Activated CD4-positive, alpha-beta memory T cell treated with anti-CD3 and anti-CD28 coated beads, Interleukin-2, amount 10 ng/mL, durations not matched to agents 7 days and 5 days (primary cell): ENCODE measurements at places on chromosomes 5 and 9.

DNA sequence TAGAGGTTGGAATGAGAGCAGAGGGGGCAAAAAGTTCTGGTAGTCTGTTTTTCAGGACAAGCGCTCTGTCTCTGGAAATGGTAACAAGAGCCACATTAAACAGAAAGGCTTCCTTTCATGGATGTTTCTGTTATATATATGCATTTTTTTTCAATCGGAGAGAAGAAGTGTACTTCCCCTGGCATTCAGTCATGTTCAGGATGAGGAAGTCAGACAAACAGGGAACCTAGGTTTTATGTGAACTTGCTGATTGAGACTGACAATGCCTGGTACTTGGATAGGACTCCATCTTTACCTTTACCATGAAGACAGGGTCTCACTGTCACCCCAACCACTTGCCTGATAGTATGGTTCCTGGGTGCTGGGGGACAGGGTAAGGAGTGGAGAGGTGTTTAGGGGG lies 30.1 kb upstream of the ZBED3 start:
- H3K36me3 ChIP-seq: no peaks in the 10 kb centered on the region
- no peak overlapping the region for H3K4me3 ChIP-seq
- H3K4me1 ChIP-seq: no peaks in the 10 kb centered on the region
- H3K27me3 ChIP-seq: peaks cover 15% of the 10 kb centered on the region
- DNase-seq: no peak
- H3K27ac ChIP-seq: no peak overlapping the region

DNA sequence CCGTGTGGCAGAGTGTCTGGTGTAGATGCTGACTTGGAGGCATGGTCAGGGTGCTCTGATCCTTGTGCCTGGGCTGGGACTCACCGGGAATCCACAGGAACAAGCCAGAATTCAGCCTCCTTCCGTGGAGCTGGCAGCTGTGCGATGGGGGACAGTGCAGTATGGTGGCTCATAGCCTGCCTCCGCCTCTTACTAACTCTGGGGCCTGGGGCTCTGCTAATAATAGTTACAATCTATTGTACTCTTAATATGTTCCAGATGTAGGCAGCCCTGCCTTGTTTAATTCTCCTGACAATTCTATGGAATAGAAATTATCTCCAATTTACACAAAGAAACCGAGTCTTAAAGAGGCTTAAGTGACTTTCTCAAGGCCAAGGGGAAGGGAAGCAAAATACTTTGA lies 77.6 kb downstream of the PCDH1 start:
- no peaks in the 10 kb centered on the region for H3K36me3 ChIP-seq
- no peak overlapping the region for H3K27ac ChIP-seq

GRCh38 chr5:145848854-145849253 lies 13.7 kb upstream of the PRELID2 start:
- no peak overlapping the region for H3K4me3 ChIP-seq
- H3K4me1 ChIP-seq: no peaks in the 10 kb centered on the region
- DNase-seq: no peak
- peaks cover 12% of the 10 kb centered on the region for H3K27me3 ChIP-seq

- H3K4me1 ChIP-seq: no peaks in the 10 kb centered on the region
- DNase-seq: no peak
- no peak overlapping the region for H3K27ac ChIP-seq
- no peaks in the 10 kb centered on the region for H3K36me3 ChIP-seq
Observed at GRCh38 chr9:2928411-2928810, 84.5 kb upstream of the PUM3 start.

- peaks cover 29% of the 10 kb centered on the region for H3K36me3 ChIP-seq
- H3K4me3 ChIP-seq: no peak overlapping the region
- no peaks in the 10 kb centered on the region for H3K27me3 ChIP-seq
- no peak for DNase-seq
- H3K4me1 ChIP-seq: peaks cover 16% of the 10 kb centered on the region
Observed at GRCh38 chr5:133081036-133081435, 29.2 kb downstream of the HSPA4 start.

- H3K4me3 ChIP-seq: no peak overlapping the region
- no peak overlapping the region for H3K27ac ChIP-seq
- DNase-seq: no peak
- H3K36me3 ChIP-seq: no peaks in the 10 kb centered on the region
Observed at GRCh38 chr5:142852416-142853198, 82.4 kb downstream of the ARHGAP26 start.

- no peak overlapping the region for H3K27ac ChIP-seq
- H3K4me1 ChIP-seq: peaks cover 17% of the 10 kb centered on the region
- no peaks in the 10 kb centered on the region for H3K27me3 ChIP-seq
- H3K4me3 ChIP-seq: no peak overlapping the region
- no peak for DNase-seq
Observed at GRCh38 chr9:136860933-136861873, 4.9 kb downstream of the EDF1 start.

GRCh38 chr5:178416919-178417318 lies 173.3 kb downstream of the COL23A1 start:
- H3K4me1 ChIP-seq: no peaks in the 10 kb centered on the region
- H3K27me3 ChIP-seq: peaks cover 24% of the 10 kb centered on the region
- no peaks in the 10 kb centered on the region for H3K36me3 ChIP-seq
- H3K27ac ChIP-seq: no peak overlapping the region
- H3K4me3 ChIP-seq: no peak overlapping the region

- H3K27me3 ChIP-seq: no peaks in the 10 kb centered on the region
- peak overlapping the region; percentile 97 for H3K27ac ChIP-seq
- H3K4me1 ChIP-seq: peaks cover 31% of the 10 kb centered on the region
- H3K4me3 ChIP-seq: peak overlapping the region; percentile 94
Observed at GRCh38 chr9:128550770-128551656, 1.4 kb upstream of the SPTAN1 start.

- H3K4me1 ChIP-seq: peaks cover 5% of the 10 kb centered on the region
- no peaks in the 10 kb centered on the region for H3K36me3 ChIP-seq
- H3K4me3 ChIP-seq: no peak overlapping the region
- DNase-seq: no peak
- peaks cover 81% of the 10 kb centered on the region for H3K27me3 ChIP-seq
- no peak overlapping the region for H3K27ac ChIP-seq
Observed at GRCh38 chr5:54873691-54874090, 111.7 kb downstream of the ESM1 start.

DNA sequence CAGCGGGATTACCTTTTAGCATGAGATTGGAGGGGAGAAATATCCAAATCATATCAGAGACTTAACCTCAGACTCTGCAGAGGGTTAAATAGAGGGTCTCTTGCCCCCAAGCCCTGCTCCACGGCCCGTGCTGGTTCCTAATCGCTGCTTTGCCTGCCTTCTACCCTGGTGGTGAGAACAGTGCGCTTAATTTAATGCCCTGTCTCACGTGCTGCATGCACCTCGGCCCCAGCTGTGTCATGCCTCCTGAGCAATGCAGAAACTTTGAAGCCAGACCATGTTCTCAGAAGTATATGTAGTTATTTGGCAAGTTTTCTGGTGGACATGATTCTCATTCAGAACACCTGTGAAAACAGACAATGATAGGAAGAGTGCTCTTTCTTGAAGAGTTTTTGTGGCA lies 1.4 kb downstream of the OTULIN start:
- H3K27me3 ChIP-seq: no peaks in the 10 kb centered on the region
- peaks cover 71% of the 10 kb centered on the region for H3K4me1 ChIP-seq
- peaks cover 47% of the 10 kb centered on the region for H3K36me3 ChIP-seq
- DNase-seq: peak; percentile 68
- peak overlapping the region; percentile 88 for H3K4me3 ChIP-seq

DNA sequence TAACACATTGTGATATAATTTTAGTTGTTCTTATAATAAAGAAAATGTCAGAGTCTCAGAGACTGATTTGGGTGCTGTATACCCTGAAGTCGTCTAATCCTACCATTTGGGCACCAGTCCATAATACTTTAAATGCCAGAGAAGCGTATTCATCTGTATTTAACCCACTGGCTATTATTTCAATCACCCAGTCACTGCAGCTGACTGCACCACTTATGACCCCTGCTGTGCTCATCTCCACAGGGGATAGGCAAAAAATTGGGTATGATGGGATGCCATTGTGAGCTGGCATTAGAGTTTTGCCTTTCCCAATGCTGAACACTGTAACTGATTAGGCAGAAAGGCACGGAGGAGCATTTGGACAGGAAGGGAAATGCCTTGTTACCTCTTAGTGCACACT lies 599.7 kb downstream of the CAAP1 start:
- H3K27ac ChIP-seq: no peak overlapping the region
- no peaks in the 10 kb centered on the region for H3K4me1 ChIP-seq
- H3K27me3 ChIP-seq: no peaks in the 10 kb centered on the region
- no peak overlapping the region for H3K4me3 ChIP-seq
- no peaks in the 10 kb centered on the region for H3K36me3 ChIP-seq
- DNase-seq: no peak

GRCh38 chr9:129318121-129319075 lies 140.3 kb upstream of the IER5L start:
- no peak overlapping the region for H3K4me3 ChIP-seq
- H3K4me1 ChIP-seq: peaks cover 10% of the 10 kb centered on the region
- peaks cover 3% of the 10 kb centered on the region for H3K27me3 ChIP-seq

DNA sequence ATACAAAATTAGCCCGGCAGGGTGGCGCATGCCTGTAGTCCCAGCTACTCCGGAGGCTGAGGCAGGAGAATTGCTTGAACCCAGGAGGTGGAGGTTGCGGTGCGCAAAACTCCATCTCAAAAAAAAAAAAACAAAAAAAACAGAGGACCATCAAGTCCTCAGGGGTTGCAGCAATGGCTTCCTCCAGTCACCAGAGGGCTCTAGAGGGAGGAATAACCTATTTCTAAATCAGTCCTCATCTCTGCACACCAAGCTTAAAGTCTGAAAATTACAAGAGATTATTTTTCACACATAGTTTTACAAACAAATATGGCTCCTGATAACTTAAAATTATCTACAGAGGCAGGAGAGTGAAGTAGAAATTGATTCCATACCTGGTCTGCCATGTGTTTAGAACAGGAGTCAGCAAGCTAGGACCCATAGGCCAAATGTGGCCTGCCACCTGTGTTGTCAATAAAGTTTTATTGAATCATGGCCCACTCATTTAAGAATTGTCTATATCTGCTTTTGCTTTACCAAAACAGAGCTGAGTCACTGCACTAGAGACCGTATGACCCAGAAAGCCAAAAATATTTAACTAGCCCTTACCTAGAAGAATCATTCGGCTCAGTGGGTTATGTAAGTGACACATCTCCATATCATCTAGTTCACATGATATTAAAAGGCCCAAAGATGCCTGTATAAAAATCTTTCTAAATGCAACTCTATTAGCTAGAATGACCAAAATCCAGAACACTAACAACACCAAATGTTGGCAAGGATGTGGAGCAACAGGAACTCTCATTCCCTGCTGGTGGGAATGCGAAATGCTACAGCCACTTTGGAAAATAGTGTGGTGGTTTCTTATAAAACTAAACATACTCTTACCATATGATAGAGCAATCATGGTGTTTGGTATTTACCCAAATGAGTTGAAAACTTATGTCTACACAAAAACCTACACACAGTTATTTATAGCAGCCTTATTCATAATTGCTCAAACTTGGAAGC lies 207.7 kb downstream of the FRMD3 start:
- no peak overlapping the region for H3K4me3 ChIP-seq
- H3K36me3 ChIP-seq: no peaks in the 10 kb centered on the region
- no peak overlapping the region for H3K27ac ChIP-seq
- no peaks in the 10 kb centered on the region for H3K27me3 ChIP-seq

DNA sequence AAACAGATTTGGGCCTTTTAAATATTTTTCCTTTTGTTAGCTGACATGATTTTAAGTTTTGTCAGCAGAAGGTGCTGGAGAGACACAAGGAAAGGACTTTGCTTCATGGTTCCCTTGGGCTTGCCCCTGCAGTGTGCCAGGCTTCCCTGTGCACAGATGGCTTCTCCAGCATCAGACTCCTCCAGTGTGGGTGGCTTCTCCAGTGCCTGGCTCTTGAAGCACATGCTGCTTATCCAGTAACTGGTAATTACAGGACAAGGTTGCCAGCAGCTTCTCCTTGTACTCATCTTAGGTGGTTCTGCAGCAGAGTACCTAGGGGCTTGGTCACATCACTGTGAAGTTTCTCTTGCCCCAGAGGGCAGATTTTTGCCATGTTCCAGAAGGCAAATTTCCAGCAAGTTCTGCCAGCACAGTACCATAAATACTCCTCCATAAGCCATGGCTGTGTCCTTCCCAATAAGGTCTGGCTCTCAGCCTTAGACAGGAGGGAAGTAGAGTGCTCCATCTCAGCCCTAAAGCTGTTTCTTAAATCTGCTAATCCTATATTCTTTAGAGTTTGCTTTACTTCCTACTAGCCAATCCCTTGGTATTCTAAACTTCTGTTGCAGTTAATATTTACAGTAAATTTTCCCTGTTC lies 62.4 kb downstream of the PJA2 start:
- no peak overlapping the region for H3K4me3 ChIP-seq
- no peak for DNase-seq
- no peak overlapping the region for H3K27ac ChIP-seq

DNA sequence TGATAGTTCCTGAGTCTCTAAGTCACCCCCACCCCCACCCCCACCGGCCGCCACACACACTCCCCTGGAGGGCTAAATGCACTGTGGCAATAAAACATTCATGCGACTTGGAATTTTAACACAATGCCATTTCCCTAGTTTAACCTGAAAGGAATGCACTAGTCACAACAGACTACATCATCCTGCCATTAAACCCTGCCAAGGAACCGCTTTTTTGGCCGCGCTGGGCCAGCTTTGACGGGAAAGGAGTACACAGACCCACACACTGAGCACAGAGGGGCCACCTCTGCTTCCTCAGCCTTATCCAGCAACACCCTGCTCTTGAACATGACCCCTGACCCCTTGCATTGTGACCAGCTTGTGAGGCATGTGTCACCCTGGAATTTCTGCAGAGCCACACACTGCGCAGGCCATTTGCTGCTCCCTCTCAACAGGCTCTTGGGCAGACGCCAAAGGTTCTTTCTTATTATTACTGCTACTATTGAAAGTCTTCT lies 165.3 kb downstream of the BNC2 start:
- no peaks in the 10 kb centered on the region for H3K4me1 ChIP-seq
- H3K27ac ChIP-seq: no peak overlapping the region
- H3K4me3 ChIP-seq: no peak overlapping the region

- H3K36me3 ChIP-seq: peaks cover 4% of the 10 kb centered on the region
- H3K4me3 ChIP-seq: no peak overlapping the region
- no peak for DNase-seq
- H3K4me1 ChIP-seq: peaks cover 13% of the 10 kb centered on the region
- no peak overlapping the region for H3K27ac ChIP-seq
- no peaks in the 10 kb centered on the region for H3K27me3 ChIP-seq
Observed at GRCh38 chr5:438481-438981, 4.4 kb upstream of the EXOC3 start.
